ENCODE measurements at places on chromosomes 16 and 17.
A peak's percentile ranks its signal among the peaks of the same experiment; 100 is the strongest.

DNA sequence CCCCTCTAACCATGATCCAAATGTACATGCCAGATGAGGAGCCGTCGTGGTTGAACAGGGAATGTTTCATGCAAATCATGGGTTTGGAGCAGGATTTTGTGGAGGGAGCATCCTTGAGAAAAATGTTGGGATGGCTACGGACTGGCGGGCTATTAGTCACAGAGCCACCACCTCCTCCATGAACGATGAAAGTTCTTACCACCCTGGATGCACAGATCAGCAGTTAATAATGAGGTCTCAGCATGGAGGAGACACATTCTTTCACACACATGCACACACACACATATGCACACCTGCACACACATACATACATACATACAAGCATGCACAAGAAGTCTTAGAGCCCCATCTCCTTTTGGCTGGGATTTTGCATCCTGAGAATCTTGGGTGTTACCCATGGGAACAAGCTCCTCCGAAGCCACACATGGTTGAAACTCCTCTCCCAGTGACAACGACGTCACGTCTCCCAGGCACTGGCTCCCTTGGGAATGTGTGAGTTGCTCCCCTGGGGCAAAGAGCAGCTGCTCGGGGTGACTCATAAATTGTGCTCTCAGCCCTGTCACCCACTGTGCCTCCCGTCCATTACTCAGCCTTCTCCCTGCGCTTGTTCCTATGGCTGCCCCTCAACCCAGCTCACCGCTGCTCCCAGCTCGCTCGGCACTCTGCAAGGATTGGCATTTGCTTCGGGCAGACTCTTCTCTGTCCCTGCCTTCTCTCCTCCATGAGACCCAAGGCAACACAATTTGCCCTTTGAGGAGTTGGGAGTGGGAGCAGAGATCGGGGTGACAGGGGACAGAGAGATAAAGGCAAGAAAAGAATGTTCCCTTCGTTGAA is 344.6 kb downstream of the SOX9 start:
- DNase-seq, result peak; percentile 58

DNA sequence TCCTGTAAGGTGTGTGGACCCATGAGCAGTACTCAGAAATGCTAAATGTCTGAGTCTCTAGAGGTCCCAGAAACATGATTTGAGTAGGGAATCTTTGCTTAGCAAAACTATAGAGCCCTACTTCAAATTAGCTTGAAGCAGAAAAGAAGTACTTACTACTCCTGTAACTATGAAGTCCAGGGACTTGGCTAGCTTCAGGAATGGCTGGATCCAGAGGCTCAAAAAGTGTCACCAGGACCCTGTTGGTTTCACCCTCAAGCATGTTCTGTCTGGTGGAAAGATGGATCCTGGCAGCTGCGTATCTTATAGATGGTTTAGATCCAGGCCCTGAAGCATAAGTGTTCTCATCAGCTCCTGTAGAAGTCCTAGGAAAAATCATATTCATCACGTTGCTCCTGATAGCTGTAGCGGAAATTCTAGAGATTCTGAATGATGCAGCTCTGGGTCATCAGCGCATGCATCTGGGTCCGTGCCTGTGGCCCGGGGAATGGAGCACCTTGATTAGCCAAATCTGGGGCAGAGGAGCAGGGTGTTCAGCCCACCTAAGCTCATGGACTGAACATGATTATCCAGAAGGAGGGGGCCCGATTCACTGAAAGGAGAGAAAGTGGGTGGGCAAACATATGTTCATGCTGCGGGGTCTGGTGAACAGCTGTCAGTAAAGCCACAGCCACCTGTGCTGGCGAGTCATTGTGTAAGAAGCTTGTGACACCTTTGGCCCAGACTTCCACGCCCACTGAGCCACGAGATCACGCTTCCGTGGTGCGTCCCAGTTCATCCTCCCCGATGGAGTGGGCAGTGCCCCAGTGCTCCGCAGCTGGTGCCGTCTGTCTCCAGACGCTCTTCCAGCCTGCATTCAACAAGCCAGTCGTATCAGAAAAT is 260.6 kb downstream of the CPPED1 start:
- DNase-seq, result no peak

GRCh38 chr17:19348081-19348650 is 14.4 kb downstream of the B9D1 start:
- no peak for DNase-seq

DNA sequence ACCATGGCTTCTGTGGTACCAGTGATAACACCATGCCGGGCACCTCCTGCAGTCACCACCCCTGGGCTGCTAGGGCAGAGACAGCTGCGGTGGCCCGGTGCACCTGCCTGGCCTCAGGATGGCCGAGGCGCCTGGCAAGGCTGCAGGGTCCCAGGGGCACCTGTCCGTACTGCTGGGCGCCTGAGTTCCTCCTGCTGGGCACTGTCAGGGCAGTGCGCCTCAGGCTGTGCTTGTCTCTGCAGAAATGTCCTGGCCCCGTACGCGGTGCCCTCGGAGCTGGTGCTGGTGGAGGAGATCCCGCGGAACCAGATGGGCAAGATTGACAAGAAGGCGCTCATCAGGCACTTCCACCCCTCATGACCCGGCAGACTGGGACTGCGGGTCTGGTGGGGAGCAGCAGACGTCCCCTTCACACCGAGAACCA is 17.7 kb upstream of the CDH15 start:
- DNase-seq, result no peak

GRCh38 chr16:55061126-55061525 is 130.5 kb downstream of the IRX5 start:
- DNase-seq, result no peak

GRCh38 chr16:87782033-87782432 is 16.2 kb upstream of the KLHDC4 start:
- DNase-seq, result no peak

DNA sequence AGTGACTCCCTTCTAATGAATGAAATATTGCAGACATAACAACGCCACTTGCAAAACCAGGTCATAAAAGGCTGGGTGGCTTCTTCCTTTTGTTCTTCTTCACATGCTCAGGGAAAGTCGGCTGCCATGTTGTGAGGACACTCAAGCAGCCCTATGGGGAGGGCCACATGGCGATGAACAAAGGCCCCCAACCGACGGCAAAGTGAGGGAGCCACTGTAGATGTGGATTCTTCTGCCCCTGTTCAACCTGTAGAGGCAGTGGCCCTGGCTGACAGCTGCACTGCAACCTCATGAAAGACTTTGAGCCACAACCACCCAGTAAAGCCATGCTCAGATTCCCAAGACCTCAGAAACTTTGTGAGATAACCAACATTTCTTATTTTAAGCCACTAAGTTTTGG is 203.5 kb upstream of the TNRC6C start:
- DNase-seq, result no peak

DNA sequence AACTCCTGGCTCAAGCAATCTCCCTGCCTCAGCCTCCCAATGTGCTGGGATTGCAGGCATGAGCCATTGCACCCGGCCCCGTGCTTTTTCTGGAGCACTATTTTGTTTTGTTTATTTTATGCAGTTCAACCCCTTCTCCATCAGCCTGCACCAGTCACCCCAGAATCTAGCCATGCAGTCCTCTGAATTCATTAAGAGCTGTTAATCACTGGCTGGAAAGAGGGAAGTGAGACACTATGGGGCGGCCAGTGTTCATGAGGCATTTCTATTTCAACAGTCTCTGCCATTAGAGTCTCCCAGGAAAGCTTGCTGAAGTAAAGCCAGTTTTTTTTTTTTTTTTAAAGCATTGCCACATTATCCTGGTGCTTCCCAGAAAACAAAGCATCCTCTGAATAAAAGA is 1.7 kb downstream of the VWA3A start:
- DNase-seq, result no peak

DNA sequence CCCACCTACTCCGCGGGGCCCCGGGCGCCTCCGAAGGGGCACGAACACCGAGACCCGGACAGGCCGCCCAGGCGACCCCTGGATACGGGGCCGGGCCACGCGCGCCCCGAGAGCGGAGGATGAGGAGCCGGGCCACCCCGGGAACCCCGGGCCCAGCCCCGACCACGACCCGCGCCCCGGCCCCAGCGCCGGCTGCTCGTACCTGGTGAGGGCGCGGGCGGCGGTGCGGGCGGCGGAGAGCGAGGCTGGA is 192 bp downstream of the FASN start:
- DNase-seq, result no peak

DNA sequence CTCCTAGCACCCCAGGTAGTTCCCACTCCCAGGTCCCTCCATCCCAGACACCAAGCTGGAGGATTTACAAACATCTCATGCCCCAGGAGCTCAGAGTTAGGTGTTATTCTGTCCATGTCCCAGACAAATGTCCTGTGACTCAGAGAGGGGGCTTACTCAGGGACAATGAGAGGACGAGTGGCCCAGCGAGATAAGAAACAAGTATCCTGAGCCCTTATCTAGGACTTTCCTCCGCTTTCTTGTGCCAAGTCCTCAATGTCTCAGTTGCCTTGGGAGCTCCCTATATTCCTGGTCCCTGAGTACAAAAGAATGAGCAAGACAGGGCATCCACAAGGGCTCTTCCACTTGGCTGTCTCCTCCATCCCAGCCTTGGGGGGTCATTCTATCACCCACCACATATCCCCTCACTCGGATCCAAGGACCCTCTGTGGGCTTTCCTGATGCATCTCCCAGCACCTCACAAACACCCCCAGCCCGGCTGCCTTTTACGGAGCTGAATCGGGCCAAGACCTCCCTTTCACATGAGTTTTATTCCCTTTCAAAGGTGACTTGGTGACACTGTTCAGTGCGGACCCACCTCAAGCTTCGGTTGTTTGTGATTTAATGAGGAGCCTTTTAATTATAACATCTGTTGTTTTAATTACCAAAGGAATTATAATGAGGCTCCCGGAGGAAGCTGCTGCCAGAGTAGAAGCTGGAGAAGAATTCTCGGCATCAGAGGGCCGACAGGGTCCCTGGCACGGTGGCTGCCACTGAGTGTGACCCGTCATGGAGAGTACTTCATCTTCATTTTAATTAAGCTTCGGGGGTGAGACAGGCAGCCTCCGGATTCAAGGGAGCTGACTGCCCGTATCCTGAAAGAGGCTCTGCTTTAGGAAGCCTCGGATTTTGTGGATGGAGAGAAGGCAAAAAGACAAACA is 121.5 kb downstream of the WSCD1 start:
- DNase-seq, result no peak

- no peak for DNase-seq
Measured at GRCh38 chr17:70317421-70317820, 148.1 kb downstream of the KCNJ2 start.

DNA sequence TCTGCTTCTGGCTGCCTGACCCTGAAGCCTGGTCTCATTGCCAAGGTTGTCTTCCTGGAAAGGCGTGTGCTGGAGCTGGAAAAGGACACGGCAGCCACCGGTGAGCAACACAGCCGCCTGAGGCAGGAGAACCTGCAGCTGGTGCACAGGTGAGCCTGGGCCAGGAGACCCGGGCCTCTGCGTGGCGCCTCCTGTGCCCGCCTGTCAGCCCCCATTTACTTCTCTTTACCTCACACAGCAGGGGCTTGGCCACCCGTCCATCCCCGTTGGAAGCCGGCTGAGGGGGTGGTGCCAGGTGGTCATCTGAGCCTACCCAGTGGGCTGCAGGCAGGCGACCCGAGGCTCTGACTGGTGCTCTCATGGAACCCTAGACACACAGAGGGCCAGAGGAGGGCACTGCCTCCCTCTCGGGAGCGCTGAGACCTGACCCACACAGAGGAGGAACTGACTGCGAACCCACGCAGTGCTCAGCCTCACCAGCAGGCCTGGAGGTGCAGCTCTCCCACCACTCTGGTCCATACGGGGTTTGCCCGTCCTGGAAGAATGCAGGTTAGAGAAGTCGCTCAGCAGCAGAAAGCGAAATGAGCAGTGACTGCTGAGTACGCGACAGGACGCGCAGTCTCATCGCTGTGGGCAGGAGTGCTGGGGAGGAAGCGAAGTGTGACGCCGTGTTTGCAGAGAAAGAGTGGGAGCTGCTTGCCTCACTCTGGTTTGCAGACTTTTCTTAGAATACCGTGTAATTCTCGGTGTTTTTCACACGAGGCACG is 21.9 kb upstream of the CAPN15 start:
- DNase-seq, result no peak

GRCh38 chr16:11207646-11208045 is 48.4 kb downstream of the SOCS1 start:
- DNase-seq, result no peak

- no peak for DNase-seq
Measured at GRCh38 chr16:76265434-76266045, 11.7 kb upstream of the CNTNAP4 start.

GRCh38 chr17:59362811-59363205 is 31.4 kb downstream of the YPEL2 start:
- DNase-seq, result no peak

- DNase-seq, result peak; percentile 24
Measured at GRCh38 chr17:32525122-32525521, 38.3 kb downstream of the CDK5R1 start.

All from AG04449 (cell line).